ENCODE measurements at places on chromosomes 13 and 19.

- DNase-seq: no peak
Observed at GRCh38 chr13:38703255-38703654, 16.4 kb downstream of the FREM2 start.

GRCh38 chr13:28610996-28611395, 47.9 kb upstream of the POMP start:
- DNase-seq: peak; percentile 18

GRCh38 chr13:107258599-107259187, 690.8 kb upstream of the ARGLU1 start:
- no peak for DNase-seq

GRCh38 chr19:5686326-5686646, 3.8 kb upstream of the RPL36 start:
- DNase-seq: no peak

DNA sequence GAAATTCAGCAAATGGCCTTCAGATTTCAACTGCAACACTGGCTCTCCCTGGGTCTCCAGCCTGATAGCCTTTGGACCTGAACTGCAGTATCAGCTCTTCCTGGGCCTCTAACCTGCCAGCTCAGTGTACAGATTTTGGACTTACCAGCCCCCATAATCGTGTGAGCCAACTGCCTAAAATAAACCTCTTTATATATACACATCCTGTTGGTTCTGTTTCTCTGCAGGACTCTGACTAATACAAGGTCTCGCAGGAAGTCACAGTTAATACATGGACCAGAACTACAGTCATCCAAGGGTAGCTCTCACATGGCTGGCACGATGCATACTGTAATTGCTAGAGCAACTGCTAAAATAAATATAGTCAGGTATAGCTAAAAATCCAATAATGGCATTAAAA, 85.1 kb downstream of the KATNAL1 start:
- no peak for DNase-seq

DNA sequence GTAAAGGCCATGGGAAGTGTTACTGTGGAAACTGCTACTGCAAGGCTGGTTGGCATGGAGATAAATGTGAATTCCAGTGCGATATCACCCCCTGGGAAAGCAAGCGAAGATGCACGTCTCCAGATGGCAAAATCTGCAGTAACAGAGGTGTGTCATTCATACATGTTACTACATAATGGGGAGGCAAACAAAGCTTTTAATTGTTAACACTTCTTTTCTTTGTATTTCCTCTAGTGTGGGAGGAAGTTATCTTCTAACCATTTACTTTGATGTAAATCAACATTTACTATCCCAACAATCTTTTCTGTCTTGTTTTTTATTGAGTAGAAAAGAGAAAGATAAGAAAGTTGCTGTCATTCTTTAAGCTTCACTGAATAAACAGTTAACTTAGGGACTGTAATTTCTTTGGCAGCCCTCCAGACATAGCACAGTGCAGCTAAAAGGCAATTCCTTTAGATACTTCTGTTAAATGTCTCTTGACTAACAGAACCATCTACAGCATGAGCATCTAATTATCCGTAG, 126.9 kb downstream of the ITGBL1 start:
- no peak for DNase-seq

DNA sequence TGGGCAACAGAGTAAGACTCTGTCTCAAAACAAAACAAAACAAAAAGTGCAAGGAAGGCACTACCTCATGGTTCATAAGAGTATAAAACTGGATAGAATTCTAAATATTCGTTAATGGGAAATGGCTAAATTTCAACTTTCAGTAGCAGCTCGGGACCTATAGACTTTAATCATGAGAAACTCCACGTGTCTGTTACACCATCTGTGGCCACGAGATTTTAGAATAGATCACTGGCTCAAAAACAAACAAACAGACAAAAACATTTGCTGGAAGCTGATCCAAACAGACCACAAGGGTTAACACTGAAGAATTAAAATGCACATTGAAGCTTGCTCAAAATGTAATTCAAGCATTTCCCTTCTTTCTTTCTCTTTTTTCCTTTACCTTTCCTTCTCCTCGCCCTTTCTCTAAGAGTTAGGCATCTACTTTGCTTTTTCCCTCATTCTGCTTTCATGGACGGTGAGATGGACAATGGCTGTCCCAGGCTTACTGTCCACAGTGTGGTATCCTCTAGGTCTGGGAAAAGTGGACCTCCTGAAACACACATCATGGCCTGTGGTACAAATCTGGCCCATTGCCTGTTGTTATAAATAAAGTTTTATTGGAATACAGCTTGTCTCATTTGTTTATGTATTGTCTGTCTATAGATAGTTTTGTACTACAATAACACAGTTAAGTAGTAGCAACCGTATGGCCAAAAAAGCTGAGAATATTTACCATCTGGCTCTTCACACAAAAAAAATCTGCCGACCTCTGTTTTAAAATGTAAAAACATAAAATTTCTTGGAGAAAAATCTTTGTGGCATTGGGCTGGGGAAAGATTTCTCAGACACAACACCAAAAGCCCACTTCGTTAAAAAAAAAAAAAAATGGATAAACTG, 10.3 kb downstream of the ELAVL1 start:
- no peak for DNase-seq

GRCh38 chr19:35264268-35265125, 4.3 kb upstream of the USF2 start:
- DNase-seq: peak; percentile 3

- no peak for DNase-seq
Observed at GRCh38 chr13:75656425-75656989, 20.4 kb downstream of the LMO7 start.

DNA sequence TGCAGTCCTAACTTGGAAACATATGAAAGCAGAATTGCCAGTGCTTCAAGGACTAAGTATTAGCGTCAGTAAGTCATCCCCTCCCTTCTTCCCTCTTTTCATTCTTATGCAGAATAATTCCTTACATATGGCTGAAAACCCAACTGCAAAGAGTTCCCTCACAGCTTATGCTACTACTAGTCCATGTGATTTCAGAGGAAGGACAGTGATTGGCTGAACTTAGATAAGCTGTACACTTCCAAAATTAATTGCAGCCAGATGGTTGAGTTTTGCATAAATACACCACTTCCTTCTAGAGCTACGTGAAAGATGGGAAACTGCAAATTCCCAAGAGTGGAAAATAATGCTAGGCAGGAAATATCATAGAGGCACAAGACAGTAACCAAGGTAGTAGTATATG, 730.4 kb downstream of the OLFM4 start:
- DNase-seq: no peak

DNA sequence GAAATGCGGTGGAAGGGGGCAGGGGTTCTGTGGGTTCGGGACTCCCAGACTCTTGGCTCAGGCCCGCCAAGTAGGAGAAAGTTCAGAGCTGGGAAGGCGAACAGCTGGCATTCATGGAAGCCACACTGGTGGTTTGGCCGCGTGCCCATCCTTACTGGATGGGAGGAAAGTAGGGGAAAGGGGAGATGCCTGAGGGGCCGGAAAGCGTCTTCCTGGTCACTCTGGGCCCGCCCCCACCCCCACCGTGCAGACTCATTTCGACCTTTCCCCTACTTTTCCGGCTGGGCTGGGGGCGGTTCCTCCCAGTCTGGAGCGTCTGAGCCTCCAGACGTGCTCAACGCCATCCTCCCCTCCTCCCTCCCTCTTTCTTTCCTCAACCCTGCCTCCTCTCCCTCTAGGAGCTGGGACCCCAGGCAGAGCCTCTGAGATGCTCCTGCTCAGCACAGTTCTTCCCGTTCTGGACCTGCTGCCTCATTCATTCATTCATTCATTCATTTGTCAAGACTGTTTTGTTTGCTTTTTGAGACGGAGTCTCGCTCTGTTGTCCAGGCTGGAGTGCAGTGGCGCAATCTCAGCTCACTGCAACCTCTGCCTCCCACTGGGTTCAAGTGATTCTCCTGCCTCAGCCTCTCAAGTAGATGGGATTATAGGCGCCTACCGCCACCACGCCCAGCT, 3.5 kb downstream of the ANGPTL4 start:
- DNase-seq: no peak

DNA sequence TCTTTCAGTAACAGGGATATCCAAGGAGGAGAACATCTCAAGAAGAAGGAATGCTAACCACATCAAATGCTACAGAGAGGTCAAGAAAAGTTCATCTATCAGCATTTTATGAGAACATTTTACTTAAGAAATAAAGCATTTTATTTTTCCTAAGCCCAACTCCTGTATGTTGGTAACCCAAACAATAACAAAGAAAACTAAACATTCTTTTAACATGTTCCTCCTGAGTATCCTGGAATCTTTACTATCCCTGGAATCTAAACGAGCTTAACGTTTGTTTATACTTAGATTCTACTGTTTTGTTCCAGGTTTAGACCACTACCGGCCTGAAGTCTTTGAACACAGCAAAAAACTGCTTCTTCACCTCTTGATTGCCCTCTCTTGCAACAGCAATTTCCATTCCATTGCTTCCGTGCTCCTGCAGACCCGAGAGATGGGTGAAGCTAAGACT, 89.7 kb downstream of the ZAR1L start:
- no peak for DNase-seq

GRCh38 chr19:19140476-19140875, 2.2 kb upstream of the TMEM161A start:
- DNase-seq: no peak

GRCh38 chr13:20291037-20291436, 58.9 kb upstream of the GJB6 start:
- DNase-seq: no peak

DNA sequence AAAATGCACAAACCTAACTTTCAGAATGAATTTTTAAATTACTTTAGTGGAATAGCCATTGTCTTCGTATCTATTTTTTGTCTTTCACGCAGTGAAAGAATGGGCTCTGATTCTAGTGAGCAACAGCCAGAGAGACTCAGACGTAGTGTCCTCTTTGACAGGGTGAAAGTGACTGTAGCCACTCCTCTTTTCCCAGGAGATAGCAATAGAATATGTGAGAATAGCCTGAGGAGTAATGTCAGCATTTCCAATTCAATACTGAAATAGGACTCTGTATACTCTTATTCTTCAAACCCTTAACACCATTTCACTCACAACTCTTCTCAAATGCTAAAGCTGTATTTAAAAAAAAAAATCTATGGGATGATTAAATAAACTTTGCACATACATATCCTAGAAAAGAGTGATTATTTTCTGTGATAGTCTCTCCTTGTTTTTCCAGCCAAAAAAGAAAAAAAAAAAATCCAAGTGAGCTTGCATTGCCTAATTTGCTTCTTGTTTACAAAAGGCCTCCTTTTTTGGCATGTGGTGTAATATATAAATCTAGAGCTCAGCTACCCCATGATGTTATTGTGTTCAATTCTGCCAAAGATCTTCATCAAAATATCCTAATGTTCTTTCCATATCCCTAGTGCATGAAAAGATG, 626.1 kb upstream of the SLITRK6 start:
- DNase-seq: no peak

- DNase-seq: no peak
Observed at GRCh38 chr13:111857846-111858560, 208.9 kb upstream of the SOX1 start.

DNA sequence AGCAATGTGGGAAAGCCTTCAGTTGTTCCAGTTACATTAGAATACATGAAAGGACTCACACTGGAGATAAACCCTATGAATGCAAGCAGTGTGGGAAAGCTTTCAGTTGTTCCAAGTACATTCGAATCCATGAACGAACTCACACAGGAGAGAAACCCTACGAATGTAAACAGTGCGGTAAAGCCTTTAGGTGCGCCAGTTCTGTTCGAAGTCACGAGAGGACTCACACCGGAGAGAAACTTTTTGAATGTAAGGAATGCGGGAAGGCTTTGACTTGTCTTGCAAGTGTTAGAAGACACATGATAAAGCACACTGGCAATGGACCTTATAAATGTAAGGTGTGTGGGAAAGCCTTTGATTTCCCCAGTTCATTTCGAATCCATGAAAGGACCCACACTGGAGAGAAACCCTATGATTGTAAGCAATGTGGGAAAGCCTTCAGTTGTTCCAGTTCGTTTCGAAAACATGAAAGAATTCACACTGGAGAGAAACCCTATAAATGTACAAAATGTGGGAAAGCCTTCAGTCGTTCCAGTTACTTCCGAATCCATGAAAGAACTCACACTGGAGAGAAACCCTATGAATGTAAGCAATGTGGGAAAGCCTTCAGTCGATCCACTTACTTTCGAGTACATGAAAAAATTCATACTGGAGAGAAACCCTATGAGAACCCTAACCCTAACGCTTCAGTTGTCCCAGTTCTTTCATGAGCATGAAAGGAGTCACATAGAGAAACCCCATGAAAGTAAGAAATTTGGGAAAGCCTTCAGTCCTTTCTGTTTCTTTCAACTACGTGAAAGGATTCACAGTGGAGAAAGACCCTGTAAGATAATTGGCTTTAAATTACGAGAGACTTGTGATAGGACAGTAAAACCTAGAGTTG, 20.1 kb downstream of the ZNF627 start:
- no peak for DNase-seq

DNA sequence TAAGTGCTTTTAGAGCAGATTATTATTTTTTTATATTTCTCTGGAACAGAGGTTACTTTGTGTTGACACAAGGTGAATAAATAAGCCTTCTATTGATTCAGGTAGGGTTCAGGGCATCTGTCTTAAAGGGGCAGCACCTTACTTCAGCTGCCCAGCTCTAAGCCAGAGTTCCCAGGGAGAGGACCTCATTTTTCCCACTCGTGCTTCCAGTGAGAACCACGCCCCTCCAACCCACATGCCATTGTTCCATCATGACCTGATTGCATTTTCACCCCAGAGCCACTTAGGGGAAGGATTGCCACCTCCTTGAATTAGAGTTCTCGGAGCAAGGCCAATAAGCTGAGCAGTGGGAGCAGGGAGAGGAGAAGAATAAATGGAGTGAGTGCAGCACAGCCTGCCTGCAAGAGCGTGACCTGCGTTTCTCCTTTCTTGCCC, 104.3 kb upstream of the FRY start:
- DNase-seq: no peak

DNA sequence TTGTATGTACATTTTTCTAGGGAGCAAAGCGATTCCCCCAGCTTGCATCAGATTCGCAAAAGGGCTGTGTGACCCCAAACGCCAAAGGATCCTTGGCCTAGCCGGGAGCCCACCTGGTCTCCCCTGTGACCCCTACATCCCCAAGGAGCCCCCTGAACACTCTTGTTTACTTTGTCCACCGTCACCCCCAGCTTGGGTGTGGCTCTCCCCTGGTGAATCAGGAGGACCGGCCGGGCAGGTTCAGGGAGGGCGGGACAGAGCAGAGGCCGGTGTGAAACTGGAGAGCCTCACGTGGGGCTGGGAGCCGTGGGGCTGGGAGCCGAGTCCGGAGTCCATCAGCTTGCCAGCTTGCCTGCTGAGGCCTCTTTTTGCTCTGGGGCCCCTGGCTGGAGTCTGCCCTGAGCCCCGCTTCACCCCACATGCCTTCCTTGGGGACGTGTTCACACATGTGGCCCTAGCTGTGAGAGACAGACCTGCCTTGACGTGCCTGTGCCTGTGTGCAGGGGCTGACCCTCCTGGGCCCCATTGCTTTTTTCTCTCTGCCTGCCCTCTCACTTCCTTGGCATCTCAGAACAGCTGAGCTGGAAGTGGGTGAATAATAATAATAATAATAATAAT, 2.0 kb downstream of the ITPKC start:
- peak; percentile 44 for DNase-seq

Data from activated naive CD4-positive, alpha-beta T cell treated with anti-CD3 and anti-CD28 coated beads for 36 hours (primary cell).